T-cell (primary cell): ENCODE measurements at places on chromosomes 3 and 15. TPM values are rescaled to one million over a fixed set of nuclear protein-coding genes. Genes with fewer than 3 reads are reported as not detected.

- H3K27me3 ChIP-seq = no peaks in the 10 kb centered on the region
- no peak overlapping the region for H3K27ac ChIP-seq
- H3K4me3 ChIP-seq = no peak overlapping the region
- H3K4me1 ChIP-seq = no peaks in the 10 kb centered on the region
- no peak for DNase-seq
Measured at GRCh38 chr15:79721256-79721655, 175.6 kb downstream of the MTHFS start.

DNA sequence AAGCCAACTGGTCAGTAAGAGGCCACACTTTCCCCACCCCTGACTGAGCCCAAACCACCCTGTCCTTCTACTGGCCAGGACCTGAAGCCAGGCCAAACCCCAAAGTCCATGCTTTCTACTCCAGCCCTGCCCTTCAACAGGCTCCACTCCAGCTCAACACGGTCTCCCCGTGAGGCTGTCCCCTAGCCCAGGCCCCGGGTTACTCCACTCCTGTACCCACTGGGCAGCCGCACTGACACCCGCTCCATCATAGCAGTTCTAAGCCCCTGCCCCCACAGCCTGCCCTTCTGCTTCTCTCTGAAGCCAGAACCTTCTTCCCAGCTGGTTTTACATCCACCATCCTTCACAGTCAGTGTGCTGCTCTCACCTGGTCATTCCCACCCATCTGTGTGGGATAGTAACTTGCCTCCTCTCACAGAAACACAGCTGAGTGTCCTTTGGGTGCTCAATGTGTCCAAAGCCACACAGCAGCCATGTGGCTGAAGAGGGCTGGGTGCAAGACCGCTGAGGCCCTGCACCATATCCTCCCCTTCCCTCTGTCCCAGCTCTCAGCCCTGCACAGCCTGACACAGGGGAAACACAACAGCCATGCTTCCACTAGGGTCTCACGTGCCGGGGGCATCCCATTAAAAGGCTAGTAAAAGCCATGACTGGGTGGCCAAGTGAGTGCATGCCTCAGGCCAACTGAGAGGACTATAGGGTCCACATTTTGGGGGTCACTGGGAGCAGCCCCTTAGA is 38.1 kb downstream of the TLE3 start:
- H3K27ac ChIP-seq = no peak overlapping the region
- peaks cover 41% of the 10 kb centered on the region for H3K36me3 ChIP-seq
- H3K27me3 ChIP-seq = no peaks in the 10 kb centered on the region
- H3K4me1 ChIP-seq = no peaks in the 10 kb centered on the region
- no peak for DNase-seq
- no peak overlapping the region for H3K4me3 ChIP-seq

- no peak overlapping the region for H3K4me3 ChIP-seq
- no peaks in the 10 kb centered on the region for H3K27me3 ChIP-seq
- no peak for DNase-seq
- no peaks in the 10 kb centered on the region for H3K36me3 ChIP-seq
- no peak overlapping the region for H3K27ac ChIP-seq
- no peaks in the 10 kb centered on the region for H3K4me1 ChIP-seq
Measured at GRCh38 chr3:192482809-192483208, 244.5 kb downstream of the FGF12 start.

HDAC11 gene
- total RNA-seq = 8.3 TPM

DNA sequence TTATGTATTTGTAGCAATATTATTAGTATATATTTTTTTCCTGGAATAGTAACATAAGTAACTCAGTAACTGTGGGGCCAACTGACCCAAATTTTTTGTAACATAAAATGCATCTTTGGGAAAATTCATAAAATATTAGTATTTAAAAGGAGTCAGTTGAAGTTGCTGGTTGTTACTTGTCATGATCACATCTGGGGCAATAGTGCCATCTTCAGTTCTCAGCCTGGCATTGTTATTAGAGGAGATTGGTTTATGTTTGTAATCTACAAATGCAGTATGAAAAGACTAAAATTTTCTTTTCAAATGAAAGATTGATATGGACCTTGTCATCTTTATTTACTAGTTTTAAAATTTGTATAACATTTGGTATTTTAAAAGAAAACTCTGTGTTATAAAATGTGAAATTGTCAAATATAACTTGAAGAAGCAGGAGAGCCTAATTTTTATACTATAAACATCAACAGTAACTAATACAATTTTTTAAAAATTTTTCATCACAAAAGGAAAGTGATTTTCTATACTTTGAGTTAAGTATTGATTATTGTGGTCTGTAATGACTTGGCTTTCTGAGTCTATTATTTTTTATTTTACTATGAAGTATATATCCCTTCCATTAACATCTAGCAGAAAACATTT is 38.8 kb upstream of the MLF1 start:
- H3K27me3 ChIP-seq = no peaks in the 10 kb centered on the region
- no peaks in the 10 kb centered on the region for H3K36me3 ChIP-seq
- no peak overlapping the region for H3K27ac ChIP-seq
- H3K4me3 ChIP-seq = no peak overlapping the region

- no peak overlapping the region for H3K4me3 ChIP-seq
- H3K27me3 ChIP-seq = no peaks in the 10 kb centered on the region
- no peaks in the 10 kb centered on the region for H3K36me3 ChIP-seq
Measured at GRCh38 chr15:99331381-99331780, 80.1 kb downstream of the LRRC28 start.

POPDC2 gene
- 3.6 TPM for total RNA-seq

DNA sequence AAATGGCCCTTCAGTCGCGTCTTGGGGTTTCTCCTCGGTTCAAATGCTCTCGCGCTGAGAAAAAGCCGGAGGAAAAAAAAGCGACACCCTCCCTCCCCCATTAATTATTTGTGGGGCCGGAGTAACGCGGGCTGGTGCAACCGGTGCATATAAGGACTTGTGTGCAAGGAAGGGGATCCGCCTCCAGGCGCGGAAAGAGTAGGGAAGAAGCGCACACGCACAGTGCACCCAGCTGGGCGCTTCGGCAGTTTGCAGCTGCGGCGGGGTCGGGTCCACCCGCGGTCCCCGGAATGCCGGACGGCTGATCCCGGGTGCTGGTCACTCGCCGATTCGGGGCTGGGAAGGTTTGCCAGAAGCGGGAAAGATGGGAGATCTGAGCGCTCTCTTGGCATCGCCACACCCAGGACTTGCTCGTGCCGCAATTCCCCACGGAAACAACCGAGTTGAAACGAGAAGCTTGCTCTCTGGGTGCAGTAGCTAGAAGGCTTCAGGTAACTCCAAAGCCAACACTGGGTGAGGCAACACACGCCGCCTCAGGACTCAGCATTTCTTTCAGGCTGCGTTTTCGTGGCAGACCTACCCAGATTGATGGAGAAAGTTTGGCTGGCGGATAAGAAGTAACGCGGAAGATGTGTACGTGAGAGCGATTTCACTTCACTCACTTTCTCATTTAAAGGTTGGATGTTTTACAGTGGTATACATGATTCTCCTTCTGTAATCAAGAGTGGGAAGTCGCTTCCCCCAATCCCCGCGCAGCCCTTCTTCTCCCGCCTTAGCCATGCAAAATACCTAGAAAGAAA is 720 bp upstream of the TNIK start:
- peaks cover 26% of the 10 kb centered on the region for H3K4me1 ChIP-seq
- H3K4me3 ChIP-seq = peak overlapping the region; percentile 71
- no peaks in the 10 kb centered on the region for H3K36me3 ChIP-seq
- H3K27ac ChIP-seq = peak overlapping the region; percentile 73

FRMD5 gene
- 0.09 TPM for total RNA-seq

GRCh38 chr3:136105044-136105443 is 91.1 kb downstream of the MSL2 start:
- DNase-seq = no peak
- no peak overlapping the region for H3K4me3 ChIP-seq
- H3K36me3 ChIP-seq = no peaks in the 10 kb centered on the region
- H3K27me3 ChIP-seq = no peaks in the 10 kb centered on the region
- no peak overlapping the region for H3K27ac ChIP-seq

- no peak overlapping the region for H3K4me3 ChIP-seq
- no peaks in the 10 kb centered on the region for H3K27me3 ChIP-seq
Measured at GRCh38 chr15:39290711-39291435, 290.0 kb upstream of the THBS1 start.

GRCh38 chr15:79283252-79284048 is 928 bp downstream of the ANKRD34C start:
- no peaks in the 10 kb centered on the region for H3K36me3 ChIP-seq
- DNase-seq = no peak
- no peak overlapping the region for H3K27ac ChIP-seq
- no peak overlapping the region for H3K4me3 ChIP-seq
- H3K27me3 ChIP-seq = peaks cover 14% of the 10 kb centered on the region

- no peak for DNase-seq
- no peak overlapping the region for H3K4me3 ChIP-seq
- peaks cover under 1% of the 10 kb centered on the region for H3K27me3 ChIP-seq
- no peak overlapping the region for H3K27ac ChIP-seq
- H3K36me3 ChIP-seq = no peaks in the 10 kb centered on the region
Measured at GRCh38 chr3:139117136-139117675, 72.5 kb upstream of the PRR23C start.

- peaks cover 2% of the 10 kb centered on the region for H3K36me3 ChIP-seq
- no peak overlapping the region for H3K27ac ChIP-seq
- H3K4me1 ChIP-seq = peaks cover 21% of the 10 kb centered on the region
- no peak for DNase-seq
Measured at GRCh38 chr15:99718421-99718820, 14.8 kb downstream of the LYSMD4 start.

C3orf62 gene
- 10.9 TPM for total RNA-seq

- no peaks in the 10 kb centered on the region for H3K27me3 ChIP-seq
- H3K4me3 ChIP-seq = no peak overlapping the region
- no peaks in the 10 kb centered on the region for H3K4me1 ChIP-seq
- no peaks in the 10 kb centered on the region for H3K36me3 ChIP-seq
- no peak for DNase-seq
Measured at GRCh38 chr3:150527464-150528255, 18.6 kb downstream of the SERP1 start.

DNA sequence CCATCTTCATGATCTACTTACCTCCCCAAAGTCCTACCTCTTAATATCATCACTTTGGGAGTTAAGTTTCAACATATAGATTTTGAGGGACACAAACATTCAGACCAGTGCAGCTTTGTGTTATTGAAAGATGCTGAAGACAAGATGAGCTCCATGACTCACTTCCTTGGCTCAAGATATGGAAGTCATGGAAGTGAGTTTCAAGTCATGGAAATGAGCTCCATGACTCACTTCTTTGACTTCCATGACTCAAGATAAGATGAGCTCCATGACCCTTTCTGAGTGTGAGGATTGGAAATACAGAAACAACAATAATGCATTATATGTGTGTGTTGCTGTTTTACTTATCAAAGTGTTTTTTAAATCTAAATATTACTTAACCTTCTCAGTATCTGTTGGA is 170.2 kb upstream of the TPRG1 start:
- H3K27ac ChIP-seq = no peak overlapping the region
- no peaks in the 10 kb centered on the region for H3K36me3 ChIP-seq
- no peaks in the 10 kb centered on the region for H3K27me3 ChIP-seq
- no peak for DNase-seq

DNA sequence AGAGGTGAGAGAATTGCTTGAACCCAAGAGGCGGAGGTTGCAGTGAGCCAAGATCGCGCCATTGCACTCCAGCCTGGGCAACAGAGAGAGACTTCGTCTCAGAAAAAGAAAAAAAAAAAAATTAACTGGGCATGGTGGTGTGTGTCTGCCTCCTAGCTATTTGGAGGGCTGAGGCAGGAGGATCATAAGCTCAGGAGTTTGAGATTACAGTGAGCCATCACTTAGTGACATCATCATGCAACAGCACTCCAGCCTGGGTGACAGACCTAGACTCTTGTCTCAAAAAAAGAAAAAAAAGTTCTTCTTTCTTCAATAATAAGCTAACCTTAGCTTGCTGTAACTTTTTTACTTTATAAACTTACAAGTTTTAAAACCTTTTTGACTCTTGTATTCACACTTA is 99.8 kb downstream of the SLMAP start:
- no peaks in the 10 kb centered on the region for H3K27me3 ChIP-seq
- no peaks in the 10 kb centered on the region for H3K4me1 ChIP-seq
- DNase-seq = no peak
- no peaks in the 10 kb centered on the region for H3K36me3 ChIP-seq
- no peak overlapping the region for H3K27ac ChIP-seq
- no peak overlapping the region for H3K4me3 ChIP-seq

KBTBD13 gene
- total RNA-seq = not detected

RASGRP1 gene
- total RNA-seq = 131 TPM

MORC1 gene
- not detected for total RNA-seq

GRCh38 chr15:70008697-70009290 is 88.9 kb downstream of the TLE3 start:
- no peak overlapping the region for H3K4me3 ChIP-seq
- DNase-seq = no peak
- no peaks in the 10 kb centered on the region for H3K27me3 ChIP-seq
- H3K36me3 ChIP-seq = no peaks in the 10 kb centered on the region

CLDN11 gene
- 0.70 TPM for total RNA-seq
